ENCODE measurements at places on chromosomes 6 and 20. TPM values are rescaled to one million over a fixed set of nuclear protein-coding genes. Genes with fewer than 3 reads are reported as not detected.

DNA sequence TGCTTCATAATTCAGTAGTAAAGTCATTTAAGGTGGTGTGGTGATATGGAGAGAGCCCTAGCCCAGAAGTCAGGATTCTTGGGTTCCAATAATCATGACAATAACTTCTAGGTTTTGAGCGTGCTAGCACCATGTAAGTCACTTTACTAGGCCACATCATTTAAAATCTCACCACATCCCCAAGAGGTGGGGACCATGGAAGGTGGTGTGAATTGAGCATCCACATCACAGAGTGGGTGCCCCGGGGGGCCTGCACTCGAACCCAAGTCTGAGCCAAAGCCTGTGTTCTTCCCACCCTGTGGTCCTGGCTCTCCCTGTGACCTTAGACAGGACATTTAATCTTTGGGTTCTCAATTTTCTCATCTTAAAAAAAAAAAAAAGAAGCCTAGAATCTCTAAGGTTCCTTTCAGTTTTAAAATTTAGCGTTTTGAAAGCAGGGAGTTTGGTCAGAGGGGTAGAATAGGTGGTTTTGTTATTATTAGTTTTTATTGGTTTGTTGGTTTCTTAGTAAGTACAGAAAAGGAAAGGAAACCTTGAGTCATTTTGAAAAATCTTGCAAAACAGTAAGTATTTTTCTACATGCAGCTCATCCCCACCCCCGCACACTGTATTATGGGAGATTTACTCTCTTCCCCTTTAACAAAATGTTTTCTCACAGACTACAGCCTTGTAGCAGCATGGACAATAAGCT is 26.4 kb downstream of the ARMC2 start:
- DNase-seq = no peak

DNA sequence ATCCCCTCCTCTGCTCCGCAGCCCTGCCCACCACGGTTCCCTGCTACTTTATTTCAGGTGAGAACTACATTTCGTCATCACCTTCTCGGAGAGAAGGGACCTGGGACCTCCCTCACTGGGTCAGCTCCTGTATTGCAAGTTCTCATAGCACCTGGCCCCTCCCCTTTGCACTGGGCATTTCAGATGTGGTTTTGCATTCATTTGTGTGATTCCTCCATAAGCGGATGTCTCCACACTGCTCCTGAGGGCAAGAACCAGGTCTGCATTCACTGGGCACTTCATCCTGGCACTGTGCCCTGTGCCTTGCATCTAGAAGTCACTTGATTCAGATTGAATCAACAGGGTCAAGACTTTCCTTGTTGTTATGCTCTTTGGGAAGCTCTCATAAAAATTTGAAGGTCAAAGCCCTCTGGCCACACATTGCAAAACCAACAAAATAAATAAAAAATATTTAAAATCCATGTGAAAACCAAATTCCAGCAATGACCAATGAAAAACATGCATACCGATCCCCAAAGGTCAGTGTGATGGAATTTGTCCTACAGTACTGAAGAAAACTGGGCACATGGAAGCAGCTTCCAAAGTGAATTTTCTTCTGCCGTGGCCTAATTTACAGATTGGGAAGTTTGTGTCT is 89.1 kb upstream of the F13A1 start:
- DNase-seq = no peak

DNA sequence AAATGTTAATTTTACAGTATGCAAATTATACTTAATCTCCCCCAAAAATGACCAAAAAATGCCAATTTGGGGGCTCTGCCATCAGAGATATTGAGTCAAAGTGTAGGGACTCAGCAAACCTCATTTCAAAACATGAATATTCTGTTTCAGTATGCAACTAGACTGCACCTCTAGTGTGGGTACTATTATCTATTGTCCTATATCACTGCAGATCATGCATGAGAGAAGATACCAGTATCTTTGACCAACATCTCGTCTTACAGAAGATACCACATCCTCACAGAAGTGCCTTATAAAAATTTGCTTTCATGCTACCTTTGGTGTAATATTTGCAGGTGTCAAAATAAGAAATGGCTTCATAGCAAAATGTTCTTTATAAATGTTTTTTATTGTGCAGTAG is 623.8 kb downstream of the TENT5A start:
- DNase-seq = no peak

Gene BFSP1
- total RNA-seq = 3.9 TPM

Gene SUMO4
- 1.8 TPM for total RNA-seq

Gene BTN1A1
- not detected for total RNA-seq

DNA sequence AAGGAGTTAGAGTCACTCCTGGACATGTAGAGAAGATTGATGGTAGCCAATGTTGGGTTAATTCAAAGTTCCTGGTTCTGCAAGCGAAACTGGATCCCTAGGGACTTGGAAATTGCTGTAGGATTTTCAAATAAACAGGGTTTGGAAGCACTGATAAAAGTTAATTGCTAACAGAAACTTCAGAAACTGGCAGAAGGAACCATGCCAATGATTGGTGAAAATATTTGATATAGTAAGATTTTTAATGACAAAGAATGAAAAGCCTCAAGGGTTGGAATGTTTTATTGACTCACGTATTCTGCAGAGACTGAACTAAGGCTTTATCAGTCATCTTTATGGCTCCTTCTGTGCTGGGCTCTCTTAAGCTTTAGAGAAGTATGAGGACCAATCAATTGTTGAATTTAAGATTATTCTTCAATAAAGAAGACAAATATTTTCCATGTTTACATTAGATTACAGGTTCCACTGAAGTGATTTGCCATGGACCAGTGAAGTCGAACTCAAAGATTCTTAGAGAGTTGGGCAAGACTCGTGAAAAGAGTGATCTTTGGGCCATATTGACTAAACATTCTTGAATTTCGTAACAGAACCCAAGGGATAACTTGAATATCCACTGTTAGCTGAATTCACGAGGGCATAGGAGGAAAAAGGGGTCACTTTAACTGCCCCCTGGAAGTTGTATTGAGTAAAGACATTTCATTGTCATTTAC is 371.4 kb downstream of the HDGFL1 start:
- DNase-seq = no peak

Gene MYLK2
- total RNA-seq = 1.6 TPM

GRCh38 chr6:83592770-83593394 is 80.5 kb downstream of the PRSS35 start:
- DNase-seq = no peak

Gene MAS1
- total RNA-seq = not detected

DNA sequence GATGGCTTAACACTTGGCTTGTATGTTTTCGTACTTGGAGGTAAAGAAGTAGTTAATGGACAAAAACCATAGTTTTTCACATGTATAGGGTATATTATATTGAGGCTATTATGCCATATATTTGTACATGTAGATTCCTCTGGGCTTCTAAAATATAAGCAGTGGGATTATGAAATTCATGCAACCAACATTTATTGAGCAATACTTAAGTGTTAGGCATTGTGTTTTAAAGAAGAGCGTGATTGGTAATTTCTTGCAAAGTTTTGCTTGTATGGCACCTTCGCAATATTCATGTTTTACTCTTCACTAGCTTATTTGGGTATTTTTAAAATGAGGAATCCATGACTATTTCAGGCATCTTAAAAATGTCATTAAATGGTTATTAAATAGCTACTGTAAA is 2.5 kb downstream of the TULP4 start:
- no peak for DNase-seq

DNA sequence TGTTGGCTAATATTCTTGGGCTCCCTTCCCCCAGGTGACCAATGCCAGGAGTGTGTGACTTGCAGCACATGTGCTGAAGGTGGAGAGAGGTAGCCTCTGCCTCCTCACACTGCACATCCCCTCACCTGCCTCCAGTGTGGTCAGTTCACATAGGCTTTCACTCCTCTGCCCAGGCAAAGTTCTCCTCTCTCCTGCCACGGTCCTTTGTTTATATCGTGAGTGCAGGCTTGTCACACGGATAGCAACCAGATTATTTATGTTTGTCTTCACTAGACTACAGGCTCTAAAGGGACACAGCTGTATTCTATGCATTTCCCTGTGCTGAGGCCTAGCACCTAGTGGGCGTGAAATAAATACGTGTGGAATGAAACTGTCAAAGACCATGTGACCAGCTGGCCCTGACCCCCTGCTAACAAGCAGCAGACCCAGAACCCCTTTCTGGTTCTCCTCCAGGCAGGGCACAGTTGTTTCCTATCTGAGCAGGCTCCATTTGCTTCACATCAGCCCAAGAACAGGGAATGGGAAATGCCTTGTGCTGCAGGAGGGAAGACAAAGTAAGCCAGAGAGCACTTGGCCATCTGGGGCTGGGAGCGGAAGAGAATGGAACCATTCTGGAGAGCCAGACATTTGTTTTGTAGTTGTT is 42.3 kb downstream of the UNC5CL start:
- no peak for DNase-seq

GRCh38 chr6:143290206-143290605 is 160.3 kb downstream of the ADAT2 start:
- DNase-seq = no peak

Gene RIPOR2
- total RNA-seq = 2.9 TPM

GRCh38 chr6:30615958-30616810 is 859 bp downstream of the PPP1R10 start:
- DNase-seq = peak; percentile 20

Gene RGS17
- total RNA-seq = 4.7 TPM

- DNase-seq = no peak
These were observed 109.0 kb downstream of the FUT9 start for GRCh38 chr6:96124778-96125177.

Gene PTP4A1
- 79.9 TPM for total RNA-seq

Gene METTL24
- total RNA-seq = 3.6 TPM

DNA sequence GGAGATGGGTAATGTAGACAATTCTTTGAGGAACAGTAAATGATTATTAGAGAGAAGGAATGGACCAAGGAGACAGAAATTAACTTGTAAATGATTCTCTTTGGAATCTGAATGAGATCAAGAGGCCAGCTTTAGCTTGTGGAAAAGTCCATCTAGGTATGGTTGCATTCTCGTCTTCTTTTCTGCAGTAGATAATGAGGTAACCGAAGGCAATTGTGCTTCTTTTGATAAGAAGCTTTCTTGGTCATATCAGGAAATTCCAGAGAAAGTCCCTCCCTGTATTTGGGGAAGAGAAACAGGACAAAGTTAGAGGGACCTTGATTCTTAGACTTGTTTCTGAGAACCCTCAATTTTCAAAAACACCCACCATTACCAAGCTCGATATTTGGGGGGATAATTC is 109.1 kb upstream of the PRSS16 start:
- no peak for DNase-seq

DNA sequence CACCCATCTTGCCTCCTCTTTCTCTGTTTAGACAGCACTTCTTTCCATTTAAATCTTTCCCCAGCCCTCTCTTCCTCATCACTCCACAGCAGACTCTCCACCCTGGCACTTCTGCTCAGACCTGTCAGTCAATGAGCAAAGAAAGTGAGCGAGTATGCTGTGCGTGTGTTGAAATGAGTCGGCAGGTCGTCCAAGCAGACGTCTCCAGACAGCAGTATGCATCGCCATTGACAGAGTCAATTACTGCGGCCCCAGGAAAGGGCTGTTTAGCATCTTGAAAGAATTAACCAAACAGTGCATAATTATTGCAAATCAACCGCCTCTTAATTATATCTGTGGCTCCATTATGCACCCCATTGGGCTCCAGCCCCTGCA is 54.8 kb upstream of the KCNG1 start:
- DNase-seq = no peak

GRCh38 chr6:96898241-96898851 is 655 bp upstream of the NDUFAF4 start:
- no peak for DNase-seq

Gene HLA-DQB1
- total RNA-seq = 0.23 TPM

Gene ATP9A
- total RNA-seq = 38.9 TPM

DNA sequence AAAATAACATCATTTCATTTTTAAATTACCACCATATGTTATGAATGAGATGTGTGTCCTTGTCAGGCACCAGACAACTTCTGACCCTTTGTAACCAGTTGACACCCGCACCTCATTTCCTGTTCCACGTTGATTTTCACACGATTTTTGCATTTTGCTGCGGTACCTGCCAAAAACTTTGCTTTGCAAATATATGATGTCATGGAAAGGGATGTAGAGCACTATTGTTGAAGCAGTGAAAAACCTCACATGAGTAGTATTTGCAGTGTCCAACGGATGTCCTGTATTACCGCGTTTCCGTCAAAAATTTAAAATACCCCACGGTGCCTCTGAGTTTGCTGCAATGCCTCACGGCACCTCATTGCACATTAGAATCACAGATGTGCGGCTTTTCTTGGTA is 115.6 kb downstream of the MTHFD1L start:
- DNase-seq = no peak

Gene TUBE1
- 26.3 TPM for total RNA-seq

GRCh38 chr6:129306826-129307225 is 403.2 kb downstream of the ARHGAP18 start:
- no peak for DNase-seq

Gene UBE2V1
- 147 TPM for total RNA-seq

GRCh38 chr6:1786455-1787453 is 177.0 kb downstream of the FOXC1 start:
- DNase-seq = no peak

Gene SYTL3
- total RNA-seq = 0.28 TPM

DNA sequence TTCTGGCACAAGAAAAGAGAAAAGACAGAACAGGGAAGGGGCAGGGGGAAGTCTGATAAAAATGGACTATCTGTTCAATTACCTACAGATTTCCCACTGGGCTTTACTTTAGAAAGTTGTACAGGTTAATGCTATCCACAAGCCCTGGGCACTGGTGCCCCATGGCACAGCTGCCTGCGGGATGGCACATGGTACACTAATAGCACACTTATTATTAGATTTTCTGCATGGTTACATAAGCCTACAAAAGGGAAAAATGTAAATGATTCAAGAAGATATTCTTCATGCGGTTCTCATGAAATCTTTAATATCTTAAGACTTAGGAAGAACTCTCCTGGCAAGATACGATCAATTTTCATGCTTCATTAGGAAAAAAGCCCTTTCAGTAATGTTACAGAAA is 137.5 kb downstream of the GMPR start:
- no peak for DNase-seq

DNA sequence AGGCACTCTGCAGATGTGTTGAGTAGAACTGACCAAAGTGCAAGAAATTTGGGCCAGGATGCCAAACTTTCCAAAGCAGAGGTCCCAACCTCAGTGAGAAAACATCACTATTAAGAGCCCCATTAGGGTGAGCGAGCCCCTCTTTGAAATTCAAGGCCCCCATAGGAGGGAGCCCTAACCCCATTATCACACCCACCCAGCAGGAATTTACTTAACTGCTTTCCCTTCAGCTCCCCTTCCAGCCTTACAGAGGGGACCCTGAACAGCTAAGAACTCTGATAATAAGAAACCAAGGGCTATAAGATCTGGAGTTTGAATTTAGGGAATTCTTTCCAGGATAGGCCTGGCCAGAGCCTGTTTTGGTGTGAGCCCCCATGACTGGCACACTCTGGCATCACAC is 130.6 kb downstream of the NFATC2 start:
- DNase-seq = no peak

- DNase-seq = no peak
These were observed 4.2 kb downstream of the RFX6 start for GRCh38 chr6:116881236-116881635.

Gene BANF2
- total RNA-seq = not detected

GRCh38 chr6:48834706-48835105 is 628.3 kb downstream of the MMUT start:
- no peak for DNase-seq

Measured in neural crest cell (in vitro differentiated cells).